ENCODE measurements at places on chromosomes 5 and 9.
A peak's percentile ranks its signal among the peaks of the same experiment; 100 is the strongest.

DNA sequence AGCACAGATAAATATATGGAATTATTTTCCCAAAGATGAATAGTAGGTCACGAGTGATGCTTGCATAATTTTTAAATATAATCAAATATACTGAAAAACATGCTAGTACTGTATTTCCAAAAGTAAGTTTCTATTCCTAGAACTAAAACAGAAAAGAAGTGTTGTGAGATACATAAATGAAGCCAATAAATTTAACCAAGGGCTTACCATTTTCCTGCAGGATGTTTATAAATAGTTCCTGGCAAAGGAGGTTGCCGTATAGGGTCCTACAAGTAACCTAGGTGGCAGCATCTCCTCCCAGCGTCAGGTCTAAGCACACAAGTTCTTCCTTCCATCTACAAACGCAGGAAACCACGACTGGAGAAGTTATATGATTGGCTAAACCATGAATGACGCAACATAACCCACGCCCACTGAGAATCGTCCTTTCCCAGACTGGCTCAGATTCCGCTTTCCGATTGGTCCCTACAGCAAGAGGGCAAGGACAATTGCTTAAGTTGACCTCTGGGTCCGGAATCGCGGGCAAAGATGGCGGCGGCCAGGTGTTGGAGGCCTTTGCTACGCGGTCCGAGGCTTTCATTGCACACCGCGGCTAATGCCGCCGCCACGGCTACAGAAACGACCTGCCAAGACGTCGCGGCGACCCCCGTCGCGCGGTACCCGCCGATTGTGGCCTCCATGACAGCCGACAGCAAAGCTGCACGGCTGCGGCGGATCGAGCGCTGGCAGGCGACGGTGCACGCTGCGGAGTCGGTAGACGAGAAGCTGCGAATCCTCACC lies at the start of gene MRPS30:
Gene MRPS30 (plus strand): TSS at position 513 of the 780 bp plus-strand sequence. CDS start 16 bp downstream, at position 529.
- DNase-seq: peak; percentile 85

- DNase-seq: no peak
Observed at GRCh38 chr5:2556375-2556966, 195.0 kb downstream of the IRX2 start.

GRCh38 chr9:114266969-114267368 lies 55.9 kb upstream of the ORM1 start:
- DNase-seq: no peak

- DNase-seq: no peak
Observed at GRCh38 chr9:88462191-88462590, 72.8 kb upstream of the NXNL2 start.

- DNase-seq: no peak
Observed at GRCh38 chr9:14097666-14098415, 216.1 kb downstream of the NFIB start.

GRCh38 chr9:87346061-87346665 lies 151.5 kb upstream of the DAPK1 start:
- no peak for DNase-seq

GRCh38 chr5:20605732-20606525 lies 617.9 kb upstream of the CDH18 start:
- no peak for DNase-seq

DNA sequence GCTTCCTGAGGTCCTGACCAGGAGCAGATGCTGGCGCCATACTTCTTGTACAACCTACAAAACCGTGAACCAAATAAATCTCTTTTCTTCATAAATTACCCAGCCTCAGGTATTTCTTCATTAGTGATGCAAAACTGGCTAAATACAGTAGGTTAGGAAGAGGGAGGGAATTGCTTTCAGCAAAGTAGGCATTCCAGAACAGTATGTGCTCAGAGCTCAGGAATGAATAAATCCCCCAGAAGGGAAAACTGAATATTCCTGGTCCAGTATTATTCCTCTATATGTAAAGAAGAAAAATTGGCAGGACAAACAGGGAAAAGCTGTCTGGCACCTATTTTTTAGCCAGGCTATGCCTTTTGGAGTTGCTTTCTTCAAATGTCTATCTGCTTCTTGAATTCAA lies 577.1 kb downstream of the PSAT1 start:
- no peak for DNase-seq

GRCh38 chr9:127937388-127938297 lies at the start of gene DPM2:
TSS of gene DPM2 (minus strand) at chr9:127937854. CDS start at chr9:127937820, 34 bp downstream.
- DNase-seq: peak; percentile 74

- no peak for DNase-seq
Observed at GRCh38 chr5:67004730-67005350, 191.8 kb downstream of the CD180 start.

GRCh38 chr5:169165052-169165451 lies 135.9 kb downstream of the SLIT3 start:
- no peak for DNase-seq

GRCh38 chr5:173294673-173295320 lies 33.4 kb downstream of the STC2 start:
- no peak for DNase-seq

DNA sequence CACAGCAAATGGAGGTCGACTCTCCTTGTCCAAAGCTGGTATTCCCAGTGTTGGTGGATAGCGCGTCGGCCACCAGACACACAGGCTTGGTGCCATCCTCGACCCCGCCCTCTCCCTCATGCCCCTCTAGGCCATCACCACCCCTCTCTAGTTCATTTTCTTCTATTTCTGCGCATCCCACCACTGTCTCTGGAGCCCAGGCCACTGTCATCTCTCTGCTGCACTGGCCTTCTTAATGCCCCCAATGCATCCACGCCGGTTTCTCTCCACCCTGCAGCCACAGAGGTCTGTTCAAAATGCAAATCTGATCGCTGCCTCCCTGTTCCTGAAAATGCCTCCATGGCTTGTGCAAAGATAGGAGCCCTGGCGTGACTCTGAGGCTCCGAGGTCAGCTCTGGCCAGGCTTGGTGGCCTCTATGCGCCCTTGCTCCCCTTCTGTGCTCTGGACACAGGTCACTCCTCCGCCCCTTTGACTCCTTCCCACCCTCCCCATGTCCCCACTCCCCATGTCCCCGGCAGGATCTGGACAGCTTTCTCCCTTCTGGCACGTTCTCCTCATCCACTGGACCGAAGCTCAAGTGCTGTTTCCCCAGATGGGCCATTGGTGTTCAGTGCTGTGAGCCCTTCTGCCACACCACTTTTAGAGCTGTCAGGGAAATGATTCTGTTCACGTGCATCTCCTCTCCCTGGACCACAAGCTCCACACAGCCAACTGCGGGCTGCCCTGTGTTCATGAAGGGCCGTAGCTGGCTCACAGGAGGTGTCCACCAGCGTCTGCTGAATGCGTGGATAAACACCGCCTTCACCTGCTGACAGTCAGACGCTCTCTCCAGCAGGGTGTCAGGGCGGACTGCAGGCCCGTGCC lies 59.5 kb upstream of the RNF130 start:
- no peak for DNase-seq
